ENCODE measurements at places on chromosomes 7 and 10.
A peak's percentile ranks its signal among the peaks of the same experiment; 100 is the strongest.

GRCh38 chr10:80461208-80462183 is 7.4 kb downstream of the TSPAN14 start:
- DNase-seq, result no peak

GRCh38 chr7:104857458-104858425 is 156.3 kb upstream of the KMT2E start:
- no peak for DNase-seq

DNA sequence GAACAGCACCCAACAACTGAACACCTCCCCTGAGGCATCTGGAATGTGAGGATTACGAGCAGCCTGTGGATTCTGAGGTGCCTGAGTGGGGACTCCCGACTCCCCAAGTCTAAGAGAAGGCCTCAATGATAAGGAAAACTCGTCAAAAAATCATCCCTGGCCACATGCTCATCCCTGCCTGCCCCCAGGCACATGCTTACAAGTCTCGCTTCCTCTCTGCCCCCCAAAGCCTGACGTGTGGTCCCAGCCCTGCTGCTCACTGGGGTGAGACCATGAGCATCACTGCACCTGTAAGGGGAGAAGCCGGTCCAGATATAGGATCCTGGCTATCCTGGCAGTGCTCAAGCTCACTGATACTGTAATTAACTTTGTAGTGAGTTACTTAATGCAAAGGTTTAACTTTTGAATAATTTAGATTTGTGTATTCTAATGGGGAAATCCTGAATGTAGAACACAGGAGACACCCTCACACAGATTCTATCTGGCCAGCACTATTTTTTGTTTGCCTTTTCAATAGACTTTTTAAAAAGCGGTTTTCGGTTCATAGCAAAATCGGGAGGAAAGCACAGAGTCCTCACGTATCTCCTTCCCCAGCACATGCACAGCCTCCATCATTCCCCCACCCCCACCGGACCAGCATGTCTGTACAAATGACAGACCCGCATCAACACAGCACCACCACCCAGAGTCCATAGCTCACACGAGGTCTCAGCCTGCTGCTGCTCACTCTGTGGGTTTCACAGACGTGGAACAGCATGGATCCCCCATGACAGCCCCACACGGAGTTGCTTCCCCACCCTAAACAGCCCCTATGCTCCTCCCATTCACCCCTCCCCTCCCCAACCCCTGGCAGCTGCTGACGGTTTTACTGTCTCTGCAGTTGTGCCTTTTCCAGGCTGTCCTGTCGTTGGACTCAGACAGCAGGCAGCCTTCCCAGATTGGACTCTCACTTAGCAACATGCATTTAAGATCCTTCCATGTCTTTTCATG is 167.9 kb downstream of the DIP2C start:
- no peak for DNase-seq

- DNase-seq, result no peak
Observed at GRCh38 chr10:11161096-11161495, 143.4 kb downstream of the CELF2 start.

DNA sequence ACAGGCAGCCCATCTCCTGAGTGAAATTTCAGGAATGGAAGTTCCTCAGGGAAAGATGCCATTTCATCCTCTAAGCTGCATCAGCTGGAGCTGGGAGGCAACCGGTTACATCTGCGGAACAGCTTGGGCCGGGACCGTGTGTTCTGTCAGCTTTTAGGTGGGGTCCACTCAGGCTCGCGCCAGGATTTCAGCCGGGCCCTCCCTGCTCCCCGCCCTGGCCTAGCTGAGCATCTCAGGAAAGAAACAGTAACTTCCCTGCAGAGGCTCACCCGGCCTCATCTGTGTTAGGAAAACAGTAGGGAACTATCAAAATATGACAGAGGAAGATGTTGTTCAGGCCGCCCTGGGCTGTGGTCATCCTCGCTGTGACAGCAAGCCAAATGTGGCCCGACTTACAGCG is 110.4 kb downstream of the TRIL start:
- DNase-seq, result no peak

DNA sequence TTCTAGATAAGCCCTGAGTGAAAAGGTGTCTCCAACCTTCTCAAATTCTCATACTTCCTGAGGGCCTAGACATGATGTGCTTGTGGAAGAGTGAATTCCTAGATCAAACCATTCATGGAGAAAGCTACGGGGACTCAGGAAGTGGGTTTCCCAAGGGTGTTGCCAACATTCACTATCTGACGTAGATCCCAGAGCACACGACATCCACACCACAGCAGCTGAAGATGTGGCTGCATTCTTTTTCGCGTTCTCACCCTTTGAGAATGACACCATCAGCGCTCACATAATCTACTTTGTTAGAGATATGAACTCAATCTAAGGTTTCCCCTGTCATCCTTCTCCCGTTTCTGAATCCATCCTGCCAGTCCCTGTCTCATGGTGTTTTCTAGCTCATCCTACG is 290.8 kb downstream of the DNAJB6 start:
- DNase-seq, result no peak

DNA sequence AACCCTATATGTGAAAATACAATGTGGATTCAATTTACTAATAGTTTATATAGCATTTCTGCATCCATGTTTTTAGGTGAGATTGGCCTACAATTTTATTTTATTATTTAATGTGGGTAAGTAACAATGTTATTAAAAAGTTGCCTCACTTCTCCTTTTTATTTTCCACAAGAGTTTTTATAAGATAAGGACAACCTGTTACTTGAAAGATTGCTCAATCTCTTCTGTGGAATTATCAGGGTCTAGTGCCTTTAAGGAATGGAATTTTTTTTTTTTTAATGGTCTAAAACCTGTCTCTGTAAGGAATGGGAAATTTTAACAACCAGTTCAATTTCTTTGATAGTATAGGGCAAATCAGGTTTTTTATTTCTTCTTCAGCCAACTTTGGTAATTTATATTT is 53.9 kb upstream of the RAB18 start:
- DNase-seq, result no peak

DNA sequence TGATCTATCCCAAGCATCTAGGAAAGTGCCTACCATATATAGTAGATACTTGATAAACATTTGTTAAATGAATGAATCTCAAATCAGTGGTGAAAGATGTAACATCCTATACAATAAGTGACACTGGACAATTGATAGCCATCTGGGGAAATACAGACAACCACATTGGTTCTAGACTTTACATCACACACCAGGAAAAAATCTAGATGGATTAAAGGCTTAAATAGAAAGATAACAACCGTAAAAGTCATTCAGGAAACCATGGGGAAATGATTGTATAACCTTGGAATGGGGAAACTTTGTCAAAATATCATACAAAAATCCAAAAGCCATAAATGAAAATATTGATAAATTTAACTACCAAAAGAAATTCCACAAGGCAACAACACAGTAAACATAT is 7.0 kb upstream of the GARIN1A start:
- no peak for DNase-seq

DNA sequence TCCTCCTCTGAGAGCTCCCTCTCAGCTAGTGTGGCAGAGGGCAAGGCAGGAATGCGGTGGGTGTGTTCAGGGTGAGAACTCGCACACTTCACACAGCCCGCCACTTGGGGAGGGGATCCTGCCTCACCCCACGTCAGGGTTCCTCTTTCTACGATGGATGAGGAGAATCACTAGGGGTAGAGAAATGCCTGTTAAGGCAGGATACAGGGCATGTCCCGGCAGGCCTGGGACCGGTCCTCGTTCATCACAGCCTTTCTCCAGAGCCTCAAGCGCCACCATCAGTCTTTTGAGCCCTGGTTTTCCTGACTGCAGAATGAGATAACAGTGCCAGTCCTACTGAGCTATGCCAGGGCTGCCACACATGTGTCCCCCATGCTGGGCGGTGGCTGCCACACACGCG is 546.7 kb upstream of the ADARB2 start:
- DNase-seq, result no peak

DNA sequence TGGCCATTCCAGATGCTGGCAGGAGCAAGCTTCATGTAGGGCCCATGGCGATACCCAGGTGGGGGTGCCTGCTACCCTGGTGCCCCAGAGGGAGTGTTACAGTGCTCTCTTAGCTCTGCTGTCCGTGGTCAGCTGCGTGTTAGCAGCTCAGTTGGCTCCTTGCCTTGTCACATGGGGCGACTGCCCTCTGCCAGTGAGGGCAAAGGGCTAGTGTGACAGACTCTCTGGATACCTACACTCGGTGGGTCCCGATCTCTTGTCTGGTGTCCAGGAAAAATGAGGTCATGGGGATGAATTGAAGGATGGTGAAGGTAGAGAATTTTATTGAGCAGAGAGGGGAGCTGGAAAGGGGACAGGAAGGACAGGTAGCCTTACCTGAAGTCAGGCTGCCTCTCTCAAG is 152.2 kb downstream of the CYP26A1 start:
- DNase-seq, result peak; percentile 64

DNA sequence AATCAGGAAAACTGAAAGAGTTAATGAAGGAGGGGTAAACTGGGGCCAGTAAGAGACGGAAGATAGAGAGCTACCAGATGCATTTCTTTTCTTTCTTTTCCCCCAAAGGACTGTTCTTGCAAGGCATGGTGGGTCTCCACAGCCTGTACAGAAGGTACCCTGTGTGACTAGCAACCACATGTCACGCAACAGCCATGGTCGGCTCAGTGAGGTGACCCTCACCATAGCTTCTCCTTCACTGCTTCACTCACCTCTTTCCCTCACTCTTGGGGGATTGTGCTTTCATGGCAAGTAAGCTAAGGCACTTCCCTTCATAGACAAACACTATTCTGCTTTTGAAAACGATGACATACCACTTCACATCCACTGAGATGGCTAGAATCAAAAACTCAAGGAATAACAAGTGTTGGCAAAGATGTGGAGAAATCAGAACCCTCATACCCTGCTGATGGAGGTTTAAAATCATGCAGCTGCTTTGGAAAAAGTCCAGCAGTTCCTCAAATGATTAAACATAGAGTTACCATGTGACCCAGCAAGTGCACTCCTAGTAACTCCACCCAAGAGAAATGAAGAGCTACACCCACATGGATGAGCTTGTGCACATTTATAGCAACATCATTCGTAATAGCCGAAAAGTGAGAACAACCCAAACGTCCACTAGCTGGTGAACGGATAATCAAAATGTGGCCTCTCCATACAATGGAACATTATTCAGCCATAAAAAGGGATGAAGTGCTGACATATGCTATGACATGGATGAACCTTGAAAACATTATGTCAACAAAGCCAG is 3.8 kb upstream of the INSIG1 start:
- DNase-seq, result no peak

- DNase-seq, result no peak
Observed at GRCh38 chr7:75815418-75816064, 1.9 kb upstream of the CCL24 start.

DNA sequence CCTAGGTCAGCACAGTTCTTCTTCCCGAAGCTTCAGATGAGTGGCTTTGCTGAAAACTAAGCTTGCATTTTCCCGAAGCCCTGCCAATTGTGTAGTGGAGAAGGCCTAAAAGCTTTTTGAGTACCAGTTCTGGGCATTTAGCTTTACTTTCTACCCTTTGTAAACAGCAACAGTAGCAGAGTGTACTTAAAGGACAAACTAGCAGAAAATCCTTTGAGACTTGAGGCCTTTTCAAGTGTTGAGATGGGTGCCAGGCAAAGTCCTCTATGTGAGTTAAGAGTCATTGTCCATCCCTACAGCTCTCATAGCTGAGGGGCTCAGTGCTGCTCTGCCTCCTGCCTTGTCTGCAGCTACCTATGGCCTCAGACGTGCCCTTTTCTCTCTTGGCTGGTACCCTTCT is 368.2 kb downstream of the CCSER2 start:
- DNase-seq, result no peak

GRCh38 chr10:92149261-92149660 is 141.6 kb downstream of the CPEB3 start:
- DNase-seq, result no peak

DNA sequence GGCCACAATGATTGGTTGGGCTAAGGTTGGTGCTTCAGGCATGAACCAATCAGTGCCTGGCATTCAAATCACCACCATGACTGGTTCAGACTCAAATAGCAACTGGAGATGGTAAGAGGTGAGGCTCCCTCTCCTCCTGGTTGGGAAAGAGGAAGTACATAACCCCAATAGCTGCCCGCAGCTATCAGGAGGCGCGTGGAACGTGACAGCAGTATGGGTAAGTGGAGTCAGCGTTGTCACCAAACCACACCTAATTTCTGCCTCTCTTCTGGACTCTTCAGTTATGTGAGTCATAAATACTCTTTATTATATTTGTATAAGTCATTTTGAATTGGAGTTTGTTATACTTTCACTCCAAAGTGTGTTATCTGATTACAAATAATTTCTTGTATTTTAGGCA is 17.9 kb upstream of the ITGA8 start:
- no peak for DNase-seq

DNA sequence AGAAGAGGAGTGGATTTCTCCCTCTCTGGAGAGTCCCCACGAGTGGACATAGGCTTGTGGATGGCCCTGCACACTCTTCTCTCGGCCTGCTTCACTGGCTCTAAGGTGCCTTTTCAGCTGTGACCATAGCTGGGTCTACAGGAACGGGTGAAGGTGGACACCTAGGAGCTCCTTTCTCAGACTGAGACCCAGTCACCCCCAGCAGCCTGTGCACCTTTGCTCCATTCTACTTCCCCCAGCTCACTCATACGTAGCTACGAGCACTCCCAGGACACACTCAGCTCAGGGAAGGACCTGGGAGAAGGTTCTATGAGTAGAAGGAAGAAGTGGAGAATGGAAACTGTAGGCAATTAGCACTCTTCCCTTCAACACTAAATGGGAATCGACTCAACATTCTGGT is 272.0 kb upstream of the KLF6 start:
- no peak for DNase-seq

- DNase-seq, result no peak
Observed at GRCh38 chr10:72615970-72616369, 9.9 kb downstream of the MICU1 start.

GRCh38 chr7:3120513-3120912 is 76.8 kb upstream of the CARD11 start:
- DNase-seq, result no peak

DNA sequence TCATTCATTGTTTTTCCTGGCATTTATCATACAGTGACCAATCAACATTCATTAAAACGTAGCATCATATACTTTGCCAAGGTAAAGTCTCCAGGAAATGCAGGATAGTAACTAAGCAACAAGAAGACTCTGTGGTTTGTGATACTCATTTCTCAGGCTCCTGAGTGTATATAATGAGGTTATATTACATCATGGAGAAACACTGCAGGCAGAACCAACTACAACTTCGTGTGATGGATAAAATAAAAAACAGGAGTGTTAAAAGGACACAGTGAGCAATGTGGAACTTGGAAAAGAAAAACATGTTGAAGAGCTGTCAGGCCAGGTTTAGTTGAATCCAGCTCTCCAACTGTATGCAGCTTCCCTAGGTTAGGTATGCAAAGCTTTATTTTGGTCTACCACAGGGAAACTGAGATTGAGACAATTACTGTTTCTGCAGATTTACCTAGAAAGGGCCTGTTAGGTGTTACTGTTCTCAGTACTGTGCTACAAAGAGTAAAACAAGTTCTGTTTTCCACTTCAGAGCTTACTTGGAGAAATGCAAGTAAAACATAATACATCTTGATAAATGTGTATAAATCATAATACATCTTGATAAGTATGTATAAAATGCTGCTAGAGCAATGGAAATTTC is 7.8 kb upstream of the CCNY start:
- no peak for DNase-seq

- no peak for DNase-seq
Observed at GRCh38 chr7:34332006-34332405, 326.0 kb upstream of the NPSR1 start.

Measured in large intestine (tissue), 12 donors.